ENCODE measurements at places on chromosomes 5 and 9.

DNA sequence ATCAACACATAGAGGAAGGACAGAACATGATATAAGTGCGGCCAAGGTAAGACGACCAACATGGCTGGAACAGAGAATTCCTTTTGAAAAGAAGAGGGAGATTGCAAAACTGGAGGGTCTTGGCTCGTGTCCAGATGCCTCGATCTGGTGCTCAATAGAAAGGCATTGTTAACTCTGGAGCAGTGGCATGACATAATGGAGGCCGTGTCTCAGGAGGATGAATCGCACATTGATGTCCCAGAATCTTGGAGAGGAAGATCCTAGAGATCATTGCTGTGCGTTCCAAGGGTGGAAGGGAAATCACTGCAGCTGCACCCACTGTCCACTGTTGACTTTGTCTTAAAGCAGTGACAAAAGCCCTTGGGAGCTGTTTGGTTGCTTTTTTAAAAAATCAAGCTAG lies 30.9 kb downstream of the GRAMD2B start:
- no peak for DNase-seq

DNA sequence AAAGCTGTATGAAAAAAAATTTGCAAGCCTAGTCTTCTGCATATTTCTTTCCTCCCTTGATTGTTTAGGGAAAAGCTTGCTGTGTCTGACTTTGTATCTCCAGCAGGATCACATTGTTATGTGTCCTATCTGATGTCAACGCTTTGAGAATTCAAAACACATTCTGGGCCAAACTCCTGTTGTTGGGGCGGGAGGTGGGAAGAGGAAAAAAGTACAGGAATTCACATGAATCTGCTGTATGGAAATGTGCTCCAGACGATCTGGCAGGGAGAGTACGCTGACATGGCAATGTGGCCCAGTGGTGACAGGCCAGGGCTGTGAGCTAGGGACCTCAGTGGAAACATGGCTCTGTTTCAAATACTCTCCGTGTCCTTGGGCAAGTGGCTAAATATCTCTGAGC lies 87.4 kb upstream of the GNA14 start:
- no peak for DNase-seq

DNA sequence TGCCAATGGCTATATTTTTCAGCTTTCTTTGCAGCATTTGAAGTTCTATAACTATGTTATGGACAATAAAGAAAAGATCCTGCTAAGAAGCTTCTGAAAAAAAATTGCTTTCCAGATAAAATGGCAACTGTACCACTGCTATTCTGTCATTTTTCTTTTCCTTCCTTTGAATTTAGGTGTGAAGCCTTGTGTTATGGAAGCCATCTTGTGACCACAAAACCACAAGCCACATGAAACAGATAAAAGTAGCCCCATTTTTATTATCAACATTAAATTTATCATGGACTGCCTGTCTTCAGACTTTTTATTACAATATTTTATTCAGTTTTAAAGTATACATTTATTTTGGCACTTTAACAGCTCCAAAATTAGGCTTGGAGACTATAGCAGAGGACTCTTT lies 289.9 kb upstream of the ACTBL2 start:
- DNase-seq = no peak

GRCh38 chr9:115117999-115118878 lies at the start of gene TNC:
Gene TNC (minus strand): TSS chr9:115118157. CDS start chr9:115091018, 27,139 bp downstream.
- DNase-seq = no peak

DNA sequence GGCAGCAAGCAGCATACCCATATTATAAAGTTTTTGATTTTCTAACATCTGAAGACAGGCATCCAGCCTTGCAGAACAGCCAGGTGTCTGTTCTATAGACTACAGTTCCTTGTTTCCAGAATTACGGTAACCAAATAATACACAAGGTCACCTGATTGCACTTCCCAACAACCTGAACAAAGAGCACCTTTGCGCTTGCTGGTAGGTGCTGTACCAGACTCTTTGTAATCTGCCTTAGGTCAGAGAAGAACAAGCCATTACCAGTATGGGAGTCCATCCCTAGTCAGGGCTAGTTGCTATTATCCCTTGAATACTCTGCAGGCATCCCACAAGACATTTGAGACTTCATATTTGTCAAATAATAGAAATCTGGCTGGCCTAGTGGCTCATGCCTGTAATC lies 256.2 kb downstream of the ARRDC3 start:
- DNase-seq = no peak

GRCh38 chr9:77820293-77820954 lies 172.3 kb upstream of the GNA14 start:
- DNase-seq = no peak

DNA sequence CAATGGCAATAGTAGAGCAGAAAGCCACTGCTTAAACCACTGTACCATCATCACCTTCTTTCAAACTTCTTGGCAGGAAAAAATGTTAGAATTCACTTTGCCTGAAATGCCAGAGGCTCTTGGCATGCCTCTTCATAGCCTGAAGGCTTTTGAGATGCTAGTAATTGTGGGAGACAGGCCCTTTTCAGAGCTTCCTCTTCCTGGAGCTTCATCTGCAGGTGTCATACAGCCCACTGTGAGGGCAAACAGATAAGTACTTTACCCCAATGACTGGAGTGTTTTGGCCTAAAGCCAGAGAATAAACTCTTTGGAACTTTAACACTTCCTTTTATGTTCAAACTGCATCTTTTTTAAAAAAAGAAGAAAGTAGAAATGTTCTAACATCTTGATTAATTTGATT lies 81.3 kb upstream of the TMEM171 start:
- DNase-seq = no peak

- no peak for DNase-seq
These were observed 358.9 kb upstream of the RFX3 start for GRCh38 chr9:3884736-3885135.

DNA sequence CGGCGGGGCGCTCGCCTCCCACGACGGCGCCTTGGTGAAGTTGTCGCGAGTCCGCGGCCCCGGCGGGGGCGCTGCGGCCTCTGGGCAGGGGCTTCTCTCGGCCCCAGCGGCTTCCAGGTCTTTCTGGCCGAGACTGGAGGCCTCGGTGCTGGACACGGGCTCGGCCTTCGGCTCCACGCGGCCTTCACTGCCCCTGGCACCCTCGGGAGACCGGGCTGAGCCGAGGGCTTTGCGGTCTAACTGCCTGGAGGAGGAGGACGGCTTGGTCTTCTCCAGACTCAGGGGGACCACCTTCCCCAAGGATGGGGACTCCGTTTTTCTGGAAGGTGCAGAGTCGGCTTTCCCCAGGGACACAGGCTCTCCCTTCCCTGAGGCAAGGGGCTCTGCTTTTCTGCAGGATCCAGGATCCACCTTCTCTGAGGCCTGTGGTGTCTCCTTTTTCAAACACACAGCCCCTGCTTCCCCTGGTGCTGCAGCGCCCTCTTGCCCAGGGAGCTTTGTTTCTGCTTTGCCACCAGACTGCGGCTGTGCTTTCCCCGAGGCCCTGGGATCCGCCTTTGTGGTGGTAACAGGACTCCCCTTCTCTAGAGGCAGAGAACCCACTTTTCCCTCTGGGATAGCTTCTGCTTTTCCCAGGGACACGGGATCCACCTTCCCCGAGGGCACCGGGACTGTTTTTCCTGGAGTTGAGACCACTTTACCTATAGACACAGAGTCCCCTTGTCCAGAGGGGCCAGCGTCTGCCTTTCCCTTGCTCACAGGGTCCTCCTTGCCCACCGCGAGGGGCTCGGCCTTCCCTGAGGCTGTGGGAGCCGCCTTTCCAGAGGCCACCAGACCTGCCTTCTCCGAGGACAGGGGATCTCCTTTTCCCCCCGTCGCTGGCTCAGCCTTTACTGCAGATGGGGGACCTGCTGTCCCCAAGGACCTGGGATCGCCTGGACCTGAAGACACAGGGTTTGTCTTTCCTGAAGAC lies 12.3 kb downstream of the GPRIN1 start:
- DNase-seq = no peak

- no peak for DNase-seq
These were observed 225.7 kb downstream of the TMEM167A start for GRCh38 chr5:82851471-82851870.

GRCh38 chr5:122141751-122142150 lies 12.4 kb downstream of the ZNF474 start:
- DNase-seq = no peak

- no peak for DNase-seq
These were observed 543.2 kb upstream of the SGCD start for GRCh38 chr5:155783791-155784190.

DNA sequence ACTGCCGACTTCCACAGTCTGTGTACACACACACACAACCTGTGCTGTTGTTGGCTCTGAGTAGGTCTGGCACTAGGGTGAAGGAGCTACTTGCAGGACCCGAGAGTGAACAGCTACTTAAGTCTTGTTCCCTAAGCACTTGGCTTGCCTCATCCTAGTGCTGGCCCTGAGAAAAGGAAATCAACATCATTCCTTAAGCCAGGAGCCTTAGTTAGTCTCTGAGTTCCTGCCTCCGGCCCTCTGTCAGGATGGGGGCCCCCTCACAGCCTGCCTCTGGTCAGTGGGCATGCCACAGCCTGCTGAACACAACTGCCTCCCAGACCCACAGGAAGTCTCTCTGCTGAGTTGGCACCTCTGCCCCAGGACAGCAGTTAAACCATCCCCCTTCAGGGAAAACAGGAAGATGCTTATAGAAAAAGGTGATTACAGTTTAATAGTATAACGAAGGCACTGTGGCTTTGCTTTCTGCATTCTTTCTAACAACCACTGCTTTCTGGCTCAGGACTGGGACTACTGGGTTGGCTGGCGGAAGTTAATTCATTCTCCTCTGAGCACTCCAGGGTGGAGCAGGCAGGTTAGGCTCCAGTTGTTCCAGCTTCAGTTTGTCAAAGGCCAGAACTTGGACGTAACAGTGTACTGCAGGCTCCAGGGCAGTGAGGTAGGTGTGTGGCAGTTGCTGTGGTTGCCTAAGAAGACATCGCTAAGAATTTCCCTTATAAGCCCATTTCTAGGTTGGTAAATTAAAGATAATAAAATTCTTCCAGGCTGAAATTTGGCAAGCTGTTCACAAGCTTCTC lies 2.8 kb downstream of the MAMDC2 start:
- no peak for DNase-seq

DNA sequence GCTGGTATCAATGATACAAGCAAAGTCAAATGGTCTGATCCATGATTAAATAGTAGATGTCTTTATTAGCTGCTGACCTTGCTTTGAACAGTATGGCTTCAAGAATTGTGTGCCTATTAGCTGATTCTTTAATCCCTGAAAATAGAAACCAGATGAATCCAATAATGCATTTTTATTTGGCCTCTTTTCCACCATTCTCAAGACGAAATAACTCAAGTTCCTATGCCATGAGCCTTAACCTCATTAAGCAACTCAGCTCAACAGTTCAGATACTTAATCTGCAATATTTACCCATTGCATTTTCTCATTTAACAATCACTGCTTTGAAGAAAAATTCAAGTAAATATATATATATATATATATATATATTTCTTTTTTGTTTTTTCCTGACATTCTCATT lies 588.6 kb upstream of the MEF2C start:
- no peak for DNase-seq

DNA sequence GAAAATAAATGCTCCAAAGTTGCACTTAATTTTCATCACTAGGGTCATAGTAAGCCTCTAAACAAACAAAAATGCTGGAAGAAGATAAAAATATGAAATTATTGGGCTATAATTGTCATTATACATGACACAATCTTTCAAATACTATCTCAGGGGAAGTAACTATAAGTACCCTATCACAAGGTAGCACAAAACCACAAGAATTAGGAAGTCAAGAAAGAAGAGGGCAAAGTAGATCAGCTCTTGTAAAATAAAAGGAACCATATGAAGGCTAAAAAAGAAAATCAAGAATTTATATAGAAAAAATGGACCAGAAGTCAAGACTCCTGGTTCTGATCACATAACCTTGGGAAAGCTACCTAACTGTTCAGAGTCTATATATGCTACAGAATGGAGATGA lies 48.1 kb downstream of the DIAPH1 start:
- DNase-seq = no peak

DNA sequence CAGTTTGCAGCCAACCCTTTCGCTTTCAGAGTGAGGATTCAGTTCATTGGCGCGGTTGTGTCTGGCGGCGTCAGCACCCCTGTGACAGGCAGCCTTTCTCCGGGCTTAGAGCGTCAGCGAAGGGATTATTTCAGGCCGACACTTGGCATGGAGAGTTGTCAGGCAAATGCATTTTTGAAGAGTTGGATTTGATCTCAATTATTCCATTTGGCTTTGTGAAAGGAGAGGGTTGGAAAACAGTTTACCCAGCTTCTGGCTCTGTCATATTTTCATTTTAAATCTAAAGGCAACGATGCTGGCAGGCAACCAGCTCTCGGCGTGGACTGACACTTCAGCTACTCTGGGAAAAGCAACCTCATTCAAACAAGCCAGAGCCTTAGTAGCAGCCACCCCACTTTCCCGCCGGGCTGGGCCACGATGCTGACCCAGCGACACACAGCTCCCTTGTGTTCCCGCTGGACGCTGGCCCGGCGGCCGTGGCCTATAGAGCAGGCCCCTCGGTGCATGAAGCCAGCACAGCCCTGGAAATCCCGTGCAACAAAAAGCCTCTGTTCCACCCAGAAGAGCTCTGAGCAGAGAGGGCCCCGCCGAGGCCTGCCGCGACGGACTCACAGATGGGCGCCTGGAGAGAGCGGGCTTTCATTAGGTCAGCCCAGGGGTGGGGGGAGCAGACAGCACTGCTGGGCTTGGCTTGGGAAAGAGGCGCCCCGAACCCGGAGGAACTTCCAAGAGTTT lies 28.9 kb upstream of the LPCAT1 start:
- peak; percentile 51 for DNase-seq

DNA sequence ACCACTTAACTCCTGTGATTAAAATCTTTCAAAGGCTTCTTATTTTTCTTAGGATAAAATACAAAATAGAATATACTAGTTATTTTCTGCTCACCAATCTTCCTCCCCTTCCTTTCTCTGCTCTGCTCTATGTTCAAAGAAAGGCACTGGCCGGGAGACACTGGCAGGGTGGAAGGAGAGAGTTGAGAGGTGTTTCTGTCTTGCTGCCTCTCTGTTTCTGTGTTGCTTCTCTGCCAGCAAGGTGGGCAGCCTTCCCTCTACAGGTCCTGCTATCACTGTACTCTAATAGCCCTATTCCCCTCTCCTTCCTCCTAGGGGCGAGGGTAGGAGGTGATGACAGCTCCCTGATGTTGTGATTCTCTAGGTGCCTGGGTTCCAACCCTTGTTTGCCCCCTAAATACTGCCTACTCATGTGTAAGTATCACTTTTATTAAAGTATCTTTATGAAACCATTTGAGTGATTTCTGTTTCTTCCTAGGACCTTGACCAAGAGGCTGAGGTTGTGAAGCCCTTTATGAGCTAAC lies 515.1 kb downstream of the TLE4 start:
- DNase-seq = no peak

DNA sequence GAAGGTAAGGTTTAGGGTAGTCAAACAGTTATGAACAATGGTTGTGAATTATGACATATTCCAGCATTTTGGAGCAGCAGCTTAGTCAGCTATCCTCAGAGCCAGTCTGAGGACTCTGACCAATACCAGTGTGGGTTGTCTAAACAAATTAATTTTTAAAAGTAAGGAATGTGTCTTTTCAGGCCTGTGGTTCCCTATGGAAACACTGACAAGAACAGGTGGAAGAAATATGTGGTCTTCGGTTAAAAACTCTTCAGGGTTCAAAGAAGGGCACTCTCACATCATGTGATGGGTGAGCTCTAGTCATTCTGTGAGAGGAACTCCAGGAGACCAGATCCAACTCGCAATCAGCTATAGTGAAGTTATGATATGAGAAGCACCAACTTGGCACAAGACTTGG lies 33.5 kb upstream of the ALDOB start:
- DNase-seq = no peak

GRCh38 chr9:97365634-97366033 lies 46.3 kb upstream of the TDRD7 start:
- no peak for DNase-seq

GRCh38 chr5:142109331-142110045 lies 909 bp downstream of the NDFIP1 start:
- no peak for DNase-seq

GRCh38 chr5:59051951-59052350 lies 469.1 kb downstream of the RAB3C start:
- DNase-seq = no peak

All from NCI-H187 (cell line).